ENCODE measurements at places on chromosomes 1 and 21. TPM values are rescaled to one million over a fixed set of nuclear protein-coding genes. Genes with fewer than 3 reads are reported as not detected.

DNA sequence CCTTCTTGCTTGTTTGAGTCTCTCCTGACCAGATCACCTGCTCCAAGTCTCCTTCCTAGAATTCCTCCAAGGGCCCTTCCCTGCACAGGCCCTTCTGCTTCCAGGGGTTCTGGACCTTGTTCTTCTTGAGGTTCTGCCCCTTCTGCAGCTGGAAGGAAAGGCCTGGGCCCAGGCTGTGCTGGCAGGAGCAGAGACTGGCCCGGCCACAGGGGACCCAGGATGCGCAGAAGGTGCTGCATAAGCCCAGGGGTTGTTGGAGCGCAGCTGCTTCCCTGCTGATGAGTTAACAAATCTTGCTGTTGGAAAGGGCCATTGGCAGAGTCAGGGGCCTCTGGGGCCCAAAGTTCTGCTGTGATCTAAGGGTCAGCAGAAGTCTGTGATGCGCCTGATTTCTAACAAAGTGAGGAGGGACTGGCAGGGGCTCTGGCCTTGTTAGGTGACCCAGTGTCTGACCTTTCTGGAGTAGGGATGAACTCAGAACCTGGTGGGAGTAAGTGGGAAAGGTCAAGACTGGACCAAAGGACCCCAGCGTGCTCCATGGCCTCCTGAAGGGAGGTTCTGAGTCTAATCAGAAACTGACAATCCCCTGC is 509.8 kb downstream of the PTPRU start:
- DNase-seq, result no peak
- no peaks in the 10 kb centered on the region for H3K36me3 ChIP-seq
- H3K27me3 ChIP-seq, result no peaks in the 10 kb centered on the region
- H3K4me3 ChIP-seq, result no peak overlapping the region

DNA sequence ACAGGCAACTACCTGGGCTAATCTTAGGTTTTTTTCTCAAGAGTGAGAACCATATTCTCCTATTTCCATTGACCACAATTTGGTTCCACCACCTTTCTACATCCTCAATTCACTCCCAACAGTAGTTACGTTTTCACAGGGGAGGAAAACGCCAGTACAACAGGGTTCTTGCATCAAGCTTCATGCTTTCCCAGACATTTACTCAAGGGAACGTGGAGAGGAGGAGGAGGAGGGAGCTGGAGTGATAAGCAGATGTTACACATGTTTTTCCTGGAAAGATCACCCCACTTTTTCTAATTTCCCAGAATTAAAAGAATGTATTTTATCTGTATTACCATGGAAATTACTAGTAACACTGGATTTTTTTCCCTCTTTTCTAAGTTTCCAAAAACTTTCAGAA is 58.3 kb downstream of the RGS5 start:
- H3K27ac ChIP-seq, result no peak overlapping the region
- H3K4me3 ChIP-seq, result no peak overlapping the region
- no peaks in the 10 kb centered on the region for H3K27me3 ChIP-seq
- H3K36me3 ChIP-seq, result no peaks in the 10 kb centered on the region

DNA sequence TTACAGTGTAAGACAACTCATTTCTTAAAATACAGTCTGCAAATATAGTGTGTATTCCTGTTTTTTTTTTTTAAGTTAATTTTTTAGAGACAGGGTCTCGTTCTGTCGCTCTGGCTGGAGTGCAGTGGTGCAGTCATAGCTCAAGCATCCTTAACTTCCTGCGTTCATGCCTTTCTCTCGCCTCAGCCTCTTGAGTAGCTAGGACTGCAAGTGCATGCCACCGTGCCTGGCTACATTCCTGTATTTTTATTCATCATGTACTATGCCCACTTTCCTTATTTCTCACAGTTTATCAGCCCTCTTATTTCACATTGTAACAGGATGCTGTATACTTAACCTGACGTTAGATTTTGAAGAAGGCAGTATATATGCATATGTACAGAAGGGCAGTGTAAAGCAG is 26.7 kb downstream of the MIER1 start:
- peaks cover 10% of the 10 kb centered on the region for H3K4me1 ChIP-seq
- H3K36me3 ChIP-seq, result peaks cover 100% of the 10 kb centered on the region
- no peaks in the 10 kb centered on the region for H3K27me3 ChIP-seq
- no peak overlapping the region for H3K27ac ChIP-seq

DNA sequence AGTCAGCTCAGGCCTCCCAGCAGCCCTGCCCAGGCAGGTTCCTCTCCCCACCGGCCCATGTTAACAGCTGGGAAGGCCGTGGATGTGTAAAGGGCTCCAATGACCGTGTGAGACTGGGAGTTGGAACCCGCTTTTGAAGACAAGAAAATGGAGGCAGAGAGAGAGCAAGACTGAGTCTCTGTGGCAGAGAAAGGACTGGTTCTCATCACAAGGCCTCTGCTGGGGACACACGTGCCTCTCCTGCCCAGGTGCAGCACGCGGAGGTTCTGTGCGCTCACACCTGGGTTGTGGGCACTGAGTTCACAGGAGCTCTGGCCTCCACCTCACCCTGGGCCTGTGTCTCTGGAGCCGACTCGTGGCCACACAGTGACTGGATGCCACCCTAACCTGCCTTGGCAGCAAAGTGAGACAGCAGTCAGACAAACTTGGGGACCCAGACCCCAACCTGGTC is 27.0 kb downstream of the RUNX3 start:
- no peak overlapping the region for H3K4me3 ChIP-seq
- H3K4me1 ChIP-seq, result peaks cover 12% of the 10 kb centered on the region
- no peak overlapping the region for H3K27ac ChIP-seq
- DNase-seq, result peak; percentile 58
- peaks cover 76% of the 10 kb centered on the region for H3K36me3 ChIP-seq

DNA sequence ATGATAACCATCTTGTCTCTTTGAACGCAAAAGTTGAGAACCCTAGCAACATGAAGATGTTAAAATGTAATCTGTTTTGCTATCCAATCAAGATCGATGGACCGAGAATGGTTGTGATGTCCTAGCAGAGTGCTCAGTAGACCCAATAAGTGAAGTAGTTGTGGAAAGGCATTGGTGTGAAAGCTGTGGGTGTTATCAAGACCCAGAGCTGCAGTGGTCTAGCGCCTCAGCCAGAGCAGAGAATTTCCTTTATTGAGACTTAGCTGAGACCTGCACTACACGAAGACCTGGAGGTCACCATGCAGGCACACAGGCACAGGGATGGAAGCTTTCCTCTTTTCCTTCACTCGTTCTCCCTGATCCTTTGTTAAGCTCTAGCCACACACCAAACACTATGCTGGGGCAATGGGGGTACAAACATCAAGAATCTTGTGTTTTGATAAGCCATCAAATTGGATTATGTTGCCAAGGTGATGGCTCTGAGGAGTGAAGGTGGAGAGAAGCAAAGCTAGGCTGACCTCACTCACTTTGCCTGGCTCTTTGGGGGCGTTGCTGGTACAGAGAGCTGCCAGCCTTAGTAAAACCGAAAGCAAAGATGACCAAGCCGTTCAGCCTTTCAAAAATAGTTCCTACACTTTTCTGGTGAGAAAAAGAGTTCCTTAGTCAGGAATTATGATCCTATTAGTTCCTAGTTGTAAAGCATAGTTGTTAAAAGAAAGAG is 24.1 kb downstream of the METTL13 start:
- no peak for DNase-seq
- no peaks in the 10 kb centered on the region for H3K27me3 ChIP-seq
- H3K27ac ChIP-seq, result no peak overlapping the region
- H3K4me1 ChIP-seq, result peaks cover 5% of the 10 kb centered on the region
- no peaks in the 10 kb centered on the region for H3K36me3 ChIP-seq

DNA sequence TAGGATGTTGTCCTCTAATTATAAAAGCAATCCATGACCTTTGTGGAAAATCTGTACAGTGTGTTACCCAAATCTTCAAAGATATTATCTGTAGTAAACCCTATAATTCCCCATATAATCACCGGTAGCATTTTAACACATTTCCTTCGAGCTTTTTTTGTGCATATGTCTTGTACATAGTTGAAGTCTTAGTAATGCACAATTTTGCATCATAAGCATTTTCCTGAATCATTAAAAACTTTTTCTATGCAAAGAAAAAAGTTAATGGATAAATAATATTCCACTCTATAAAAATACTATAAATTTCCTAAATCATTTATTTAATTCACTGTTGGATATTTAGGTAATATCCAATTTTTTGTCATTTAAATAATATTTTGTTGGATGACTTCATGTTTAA is 201.7 kb downstream of the RRAGC start:
- no peak overlapping the region for H3K27ac ChIP-seq
- no peak overlapping the region for H3K4me3 ChIP-seq
- H3K36me3 ChIP-seq, result no peaks in the 10 kb centered on the region
- DNase-seq, result no peak
- peaks cover 22% of the 10 kb centered on the region for H3K27me3 ChIP-seq

DNA sequence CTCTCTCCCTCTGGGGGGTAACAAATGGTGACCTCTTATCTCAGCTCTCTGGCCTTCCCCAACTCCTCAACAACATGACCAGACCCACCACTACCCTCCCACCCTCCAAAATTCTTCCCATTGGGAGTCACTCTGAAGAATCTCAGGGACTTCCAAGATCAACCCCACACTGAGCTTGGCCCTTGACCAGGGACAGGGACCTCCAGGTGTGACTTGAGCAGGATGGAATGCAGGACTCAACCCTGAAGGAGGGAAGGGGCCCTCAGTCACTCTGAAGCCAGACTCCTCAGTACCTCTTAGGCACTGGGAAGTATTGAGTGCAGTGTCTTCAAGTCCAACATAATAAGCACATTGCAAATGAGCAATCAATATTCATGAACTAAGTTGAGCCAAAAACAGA is 1.9 kb downstream of the CASQ1 start:
- no peak overlapping the region for H3K4me3 ChIP-seq
- H3K4me1 ChIP-seq, result peaks cover 19% of the 10 kb centered on the region
- no peak for DNase-seq
- no peaks in the 10 kb centered on the region for H3K36me3 ChIP-seq
- no peak overlapping the region for H3K27ac ChIP-seq

- no peaks in the 10 kb centered on the region for H3K27me3 ChIP-seq
- no peaks in the 10 kb centered on the region for H3K4me1 ChIP-seq
- H3K4me3 ChIP-seq, result no peak overlapping the region
- DNase-seq, result no peak
- H3K27ac ChIP-seq, result no peak overlapping the region
Observed at GRCh38 chr1:107009281-107009680, 47.2 kb upstream of the PRMT6 start.

- H3K27me3 ChIP-seq, result peaks cover 33% of the 10 kb centered on the region
- H3K27ac ChIP-seq, result no peak overlapping the region
- peaks cover 19% of the 10 kb centered on the region for H3K4me1 ChIP-seq
- H3K36me3 ChIP-seq, result no peaks in the 10 kb centered on the region
- H3K4me3 ChIP-seq, result no peak overlapping the region
Observed at GRCh38 chr1:181318022-181318857, 165.1 kb upstream of the CACNA1E start.

- DNase-seq, result no peak
- no peaks in the 10 kb centered on the region for H3K4me1 ChIP-seq
- H3K4me3 ChIP-seq, result no peak overlapping the region
- no peaks in the 10 kb centered on the region for H3K36me3 ChIP-seq
- no peak overlapping the region for H3K27ac ChIP-seq
Observed at GRCh38 chr1:74426208-74426937, 86.0 kb downstream of the LRRC53 start.

GRCh38 chr1:52579415-52579814 is 22.8 kb upstream of the GPX7 start:
- no peaks in the 10 kb centered on the region for H3K27me3 ChIP-seq
- no peak for DNase-seq
- H3K27ac ChIP-seq, result no peak overlapping the region

- no peaks in the 10 kb centered on the region for H3K27me3 ChIP-seq
- no peak overlapping the region for H3K4me3 ChIP-seq
- H3K36me3 ChIP-seq, result no peaks in the 10 kb centered on the region
- H3K27ac ChIP-seq, result no peak overlapping the region
- DNase-seq, result no peak
Observed at GRCh38 chr1:69993810-69994209, 211.6 kb downstream of the LRRC40 start.

DNA sequence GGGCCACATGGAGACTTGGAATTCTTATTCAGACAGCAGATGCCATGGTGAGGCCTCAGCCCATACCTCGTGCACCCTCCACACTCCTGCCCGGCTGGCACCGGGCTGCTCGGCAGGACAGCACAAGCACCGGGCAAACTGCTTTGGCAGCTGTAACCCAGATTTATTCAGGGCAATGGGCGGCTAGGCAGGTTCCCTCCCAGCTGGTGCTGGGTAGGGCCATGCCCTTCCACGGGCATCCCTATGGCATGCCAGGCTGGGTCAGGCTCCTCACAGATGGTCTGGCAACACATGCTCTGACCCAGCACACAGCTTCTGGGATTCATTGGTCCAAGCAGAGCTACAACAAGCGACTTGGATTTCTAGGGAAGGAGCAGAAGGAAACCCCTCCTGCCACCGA is 53.4 kb downstream of the ATP1A1 start:
- no peaks in the 10 kb centered on the region for H3K36me3 ChIP-seq
- DNase-seq, result no peak
- no peak overlapping the region for H3K27ac ChIP-seq

DNA sequence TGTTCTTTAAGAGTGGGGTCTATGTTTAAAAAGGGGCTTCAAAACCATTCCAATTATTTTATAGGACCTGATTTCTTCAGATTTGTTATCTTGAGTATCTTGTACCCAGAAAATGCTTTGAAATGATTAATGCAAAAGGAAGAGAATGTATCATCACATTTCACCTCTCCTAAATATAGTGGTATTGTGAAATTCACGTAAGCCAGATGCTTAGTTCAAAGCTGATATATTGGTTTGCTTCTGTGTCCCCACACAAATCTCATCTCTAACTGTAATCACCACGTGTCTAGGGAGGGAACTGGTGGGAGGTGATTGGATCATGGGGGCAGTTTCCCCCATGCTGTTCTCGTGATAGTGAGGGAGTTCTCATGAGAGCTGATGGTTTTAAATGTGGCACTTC is 8.5 kb downstream of the SOAT1 start:
- peaks cover 60% of the 10 kb centered on the region for H3K4me1 ChIP-seq
- H3K36me3 ChIP-seq, result no peaks in the 10 kb centered on the region
- H3K27me3 ChIP-seq, result no peaks in the 10 kb centered on the region
- H3K4me3 ChIP-seq, result no peak overlapping the region

GRCh38 chr1:152932170-152932811 is 14.7 kb upstream of the SPRR5 start:
- DNase-seq, result no peak
- H3K27ac ChIP-seq, result no peak overlapping the region
- H3K4me1 ChIP-seq, result no peaks in the 10 kb centered on the region
- H3K36me3 ChIP-seq, result no peaks in the 10 kb centered on the region
- no peak overlapping the region for H3K4me3 ChIP-seq
- H3K27me3 ChIP-seq, result peaks cover 7% of the 10 kb centered on the region

- peak overlapping the region; percentile 65 for H3K27ac ChIP-seq
- H3K27me3 ChIP-seq, result no peaks in the 10 kb centered on the region
- no peaks in the 10 kb centered on the region for H3K36me3 ChIP-seq
- peak overlapping the region; percentile 87 for H3K4me3 ChIP-seq
- peaks cover 28% of the 10 kb centered on the region for H3K4me1 ChIP-seq
- no peak for DNase-seq
Observed at GRCh38 chr1:151147132-151147503, 687 bp upstream of the SEMA6C start.

DNA sequence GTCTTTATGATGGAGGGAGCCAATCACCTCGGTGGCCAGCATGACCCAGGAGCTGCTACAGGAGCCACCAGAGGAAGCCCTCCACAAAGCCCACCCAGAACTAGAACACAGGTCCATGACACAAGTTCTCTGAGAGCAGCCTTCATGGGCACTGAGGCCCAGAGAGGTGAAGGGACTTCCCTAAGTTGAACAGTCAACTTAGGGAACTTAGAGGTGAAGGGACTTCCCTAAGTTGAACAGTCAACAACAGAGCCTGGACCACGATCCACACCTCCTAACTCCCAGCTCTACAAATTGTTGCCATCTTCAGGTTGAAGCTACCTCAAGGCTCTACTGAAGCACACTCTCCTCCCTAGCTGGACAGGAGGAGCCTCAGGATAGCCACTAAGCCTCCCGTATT is 132.7 kb downstream of the CCDC185 start:
- H3K27ac ChIP-seq, result no peak overlapping the region

The CCDC181 gene
- total RNA-seq, result not detected

The OR2T2 gene
- total RNA-seq, result 0.42 TPM

The SELENBP1 gene
- total RNA-seq, result 82.5 TPM

The FAAH gene
- 8.6 TPM for total RNA-seq

The NUDT4B gene
- 1.8 TPM for total RNA-seq

The IL19 gene
- total RNA-seq, result not detected
